Right renal cortex interstitium (tissue), 3 donors: ENCODE measurements at places on chromosomes 7 and 10. TPM values are rescaled to one million over a fixed set of nuclear protein-coding genes. Genes with fewer than 3 reads are reported as not detected.

GRCh38 chr10:52956861-52957260, 184.3 kb upstream of the MBL2 start:
- no peak for DNase-seq

- DNase-seq, result no peak
Observed at GRCh38 chr10:436911-437665, 252.4 kb downstream of the DIP2C start.

GRCh38 chr10:124619195-124619594, 125.0 kb downstream of the FAM53B start:
- no peak for DNase-seq

- DNase-seq, result no peak
Observed at GRCh38 chr10:113415246-113415645, 137.6 kb upstream of the HABP2 start.

DNA sequence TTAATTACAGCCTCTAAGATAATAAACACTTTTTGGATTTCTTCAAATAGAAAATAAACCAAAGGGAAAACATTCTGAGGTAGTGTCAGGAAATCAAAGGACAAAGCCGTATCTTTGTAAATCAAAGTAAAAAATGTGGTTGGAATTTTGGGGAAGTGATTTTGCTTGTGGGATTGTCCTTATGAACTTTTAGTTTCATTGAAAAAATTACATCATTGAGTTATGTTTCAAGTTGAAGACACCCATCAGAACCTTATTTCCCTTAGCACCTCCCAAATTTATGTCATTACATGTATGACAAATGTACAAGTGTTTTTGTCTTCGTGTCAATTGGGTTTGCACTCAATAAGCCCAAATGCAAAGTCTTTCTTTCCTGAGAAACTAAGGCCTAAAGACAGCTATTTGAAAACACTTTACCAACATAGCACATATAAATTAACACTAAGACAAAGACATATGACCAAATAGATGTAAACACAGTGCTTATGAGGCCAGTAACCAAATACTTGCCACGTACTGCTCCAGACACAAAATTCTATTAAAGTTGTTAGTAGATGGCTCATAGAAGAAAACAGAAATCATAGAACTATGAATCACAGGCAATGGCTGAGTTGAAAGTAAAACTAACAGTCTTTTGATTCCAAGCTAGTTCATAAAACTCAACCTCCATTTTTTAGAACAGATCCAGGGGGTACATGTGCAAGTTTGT, 26.9 kb upstream of the LAMB4 start:
- no peak for DNase-seq

Gene HMX2
- 1.4 TPM for polyA plus RNA-seq
